Activated CD4-positive, alpha-beta T cell treated with anti-CD3 and anti-CD28 coated beads, Interleukin-2, amount 10 ng/mL, durations not matched to agents 7 days and 5 days (primary cell): ENCODE measurements at places on chromosomes 7 and 10.

DNA sequence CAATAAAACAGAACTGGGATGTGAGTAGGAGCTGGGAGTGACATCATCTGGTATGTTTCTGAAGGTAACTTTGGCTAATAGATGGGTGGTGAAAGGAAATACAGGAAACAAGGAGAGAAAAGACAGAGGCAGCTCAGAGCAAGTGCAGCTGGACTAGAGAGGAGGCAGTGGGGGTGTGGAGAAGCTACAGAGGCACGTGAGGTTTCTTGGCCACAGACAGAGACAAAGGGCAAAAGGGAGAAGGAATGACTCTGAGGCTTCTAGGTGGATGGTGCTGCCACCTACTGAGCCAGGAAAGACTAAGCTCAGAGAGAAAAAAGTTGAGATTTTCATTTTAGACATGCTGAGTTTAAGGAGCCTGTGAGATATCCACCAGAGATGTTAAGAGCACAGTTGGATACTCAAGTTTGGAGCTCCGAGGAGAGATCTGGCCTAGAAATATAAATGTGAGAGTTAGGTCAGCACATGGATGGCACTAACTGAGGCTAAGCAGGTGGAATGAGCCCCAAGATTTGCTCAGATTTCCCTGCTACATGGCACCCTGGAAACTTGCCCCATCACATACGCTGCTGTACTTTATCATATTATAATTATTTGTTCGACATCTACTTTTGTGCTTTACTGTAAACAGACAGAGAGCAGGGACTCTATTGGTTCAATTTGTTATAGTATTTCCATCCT, 293.0 kb upstream of the IMMP2L start:
- DNase-seq: no peak

DNA sequence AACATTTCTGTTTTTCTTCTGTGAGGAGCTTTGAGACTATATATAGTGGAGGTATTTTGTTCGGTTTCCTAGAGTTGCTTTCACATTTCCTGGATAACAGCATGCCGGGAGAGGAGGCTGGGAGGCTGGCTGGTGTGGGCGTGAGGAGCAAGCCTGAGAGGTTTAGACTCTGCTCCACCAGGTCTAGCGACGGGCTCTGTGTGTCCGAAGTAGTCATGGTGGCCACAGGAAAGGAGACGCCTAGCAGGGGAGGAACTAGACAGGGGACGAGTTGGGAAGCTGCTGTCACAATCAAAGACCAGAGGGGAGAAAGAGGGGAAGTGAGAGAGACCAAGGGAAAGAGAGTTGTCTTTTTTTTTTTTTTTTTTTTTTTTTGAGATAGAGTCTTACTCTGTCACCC, 19.6 kb downstream of the PTPRE start:
- DNase-seq: no peak

DNA sequence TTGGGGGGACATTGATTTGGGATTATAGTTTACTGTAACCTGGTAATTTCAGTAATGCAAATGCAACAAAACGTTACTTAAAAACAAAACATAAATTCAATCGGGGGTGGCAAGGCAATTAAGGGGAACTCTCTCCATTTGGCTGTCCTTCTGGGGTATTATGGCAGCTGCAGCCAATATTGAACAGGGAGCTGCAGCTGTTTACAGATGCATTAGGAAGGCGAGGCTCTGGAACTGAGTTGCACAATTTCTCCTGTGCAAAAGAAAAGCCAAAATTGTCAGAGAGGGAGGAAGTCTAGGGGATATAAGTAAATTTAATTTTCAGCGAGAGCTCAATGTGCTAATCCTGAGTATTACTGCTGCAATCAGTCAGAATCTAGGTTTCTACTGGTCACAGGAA, 36.1 kb downstream of the NEUROD6 start:
- DNase-seq: no peak

DNA sequence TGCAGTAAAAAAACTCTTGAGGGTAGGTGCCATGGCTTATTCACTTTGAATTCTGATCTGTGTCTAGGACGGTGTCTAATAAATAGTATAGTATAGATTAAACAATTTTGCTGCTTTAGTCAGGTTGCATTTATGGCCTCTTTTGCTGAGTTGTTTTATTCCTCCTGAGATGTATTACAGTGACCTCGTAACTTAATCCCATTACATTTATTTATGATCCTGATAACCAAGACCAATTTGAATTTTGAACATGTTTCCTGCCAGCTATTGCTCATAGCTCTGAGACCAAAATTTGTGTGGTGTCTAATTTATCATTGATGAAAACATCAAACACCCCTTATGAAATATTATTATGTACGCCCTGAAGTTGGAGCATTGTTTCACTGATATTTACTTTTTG, 381.9 kb upstream of the SEMA3C start:
- DNase-seq: no peak

GRCh38 chr7:150340024-150340749, 1.2 kb downstream of the RARRES2 start:
- no peak for DNase-seq
